Body of pancreas (tissue), 4 donors: ENCODE measurements at places on chromosomes 4 and X. TPM values are rescaled to one million over a fixed set of nuclear protein-coding genes. Genes with fewer than 3 reads are reported as not detected.

DNA sequence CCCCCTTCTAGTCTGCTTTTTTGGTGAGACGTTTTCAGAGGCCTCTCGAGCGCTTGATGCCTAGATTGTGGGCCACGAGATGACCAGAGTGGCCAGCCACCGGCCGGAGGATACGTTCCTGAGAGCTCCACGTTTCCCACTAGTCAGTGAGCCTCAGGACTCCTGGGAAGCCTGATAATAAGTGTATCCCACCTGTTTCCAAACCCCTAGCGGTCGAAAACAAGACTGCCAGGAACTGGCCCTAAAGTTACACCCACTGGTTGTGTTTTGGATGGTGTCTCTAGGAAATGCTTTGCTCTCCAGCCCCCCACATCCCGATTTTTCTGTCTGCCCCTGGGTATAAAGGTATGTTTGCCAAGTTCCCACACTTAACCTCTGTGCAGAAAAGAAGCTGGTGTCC lies 4.6 kb upstream of the RS1 start:
- no peak for DNase-seq

GRCh38 chr4:48079972-48080391 lies 54.1 kb downstream of the TXK start:
- no peak for DNase-seq

DNA sequence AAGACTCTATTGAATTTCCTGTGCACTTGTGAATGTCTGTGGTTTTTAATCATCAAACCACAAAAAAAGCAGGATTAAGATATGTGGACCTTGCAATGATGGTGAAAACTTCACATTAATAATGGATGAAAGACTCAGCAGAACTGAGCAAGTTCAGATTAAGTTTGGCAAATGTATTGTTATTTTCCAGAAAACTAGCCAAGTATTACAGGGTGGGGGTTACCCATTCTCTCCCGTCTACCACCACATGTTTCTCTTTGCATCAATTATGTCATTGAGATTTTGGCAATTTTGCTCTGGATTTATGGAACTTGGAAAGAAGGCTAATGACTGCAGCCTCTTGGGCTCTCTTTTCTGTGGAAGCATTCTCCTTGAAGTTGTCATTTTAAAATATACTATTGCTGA lies 577.1 kb downstream of the ANKRD50 start:
- no peak for DNase-seq

GRCh38 chr4:38005637-38006036 lies 45.4 kb downstream of the PTTG2 start:
- no peak for DNase-seq

- no peak for DNase-seq
Measured at GRCh38 chr4:40963897-40964478, 214.2 kb downstream of the NSUN7 start.

DNA sequence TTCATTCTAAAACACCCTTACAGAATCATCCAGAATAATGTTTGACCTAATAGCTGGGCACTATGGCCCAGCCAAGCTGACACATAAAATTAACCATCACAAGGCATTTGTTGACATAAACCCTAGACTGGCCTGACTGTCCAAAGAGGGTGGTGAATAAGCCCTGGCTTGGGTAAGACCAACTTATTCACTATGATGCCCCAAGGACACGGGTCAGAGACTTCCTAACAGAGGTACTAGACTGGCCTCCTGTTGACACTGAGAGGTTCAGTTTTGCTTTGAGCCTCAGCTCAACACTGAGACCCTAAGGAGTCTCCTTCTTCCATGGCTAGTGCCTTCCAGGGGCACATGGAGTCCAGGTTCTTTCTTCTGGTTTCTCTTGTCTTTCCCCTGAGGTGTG lies 21.3 kb downstream of the FGF2 start:
- no peak for DNase-seq

DNA sequence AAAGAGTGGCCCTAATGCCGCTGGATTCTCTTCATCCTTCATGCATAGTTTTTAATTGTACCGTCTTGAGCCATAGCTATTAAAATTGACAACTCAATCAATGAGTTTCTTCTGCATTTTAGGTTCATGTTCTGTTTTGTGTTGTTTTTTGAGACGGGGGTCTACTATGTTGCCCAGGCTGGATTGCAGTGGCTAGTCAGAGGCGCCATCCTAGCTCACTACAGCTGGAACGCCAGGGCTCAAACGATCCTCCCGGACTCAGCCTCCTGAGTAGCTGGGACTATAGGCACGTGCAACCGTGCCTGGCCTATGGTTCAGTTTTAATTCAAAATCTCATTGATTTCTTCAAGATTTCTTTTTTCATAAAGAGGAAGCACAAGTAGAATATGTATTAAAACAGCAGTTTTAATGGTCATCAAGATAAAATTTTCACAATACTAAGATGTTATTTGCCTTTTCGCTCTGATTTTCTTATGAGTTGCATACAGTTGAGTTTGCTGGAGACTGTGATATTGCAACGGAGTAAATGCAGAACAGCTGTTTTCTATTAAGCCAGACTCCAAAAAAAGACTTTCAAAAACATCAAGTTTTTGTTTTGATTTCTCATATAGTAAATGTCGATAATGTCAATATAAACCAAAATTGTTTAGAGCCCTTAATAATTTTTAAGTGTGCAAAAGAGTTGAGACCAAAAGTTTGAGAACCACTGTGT lies 1.1 kb upstream of the STX18 start:
- DNase-seq, result no peak

- DNase-seq, result no peak
Measured at GRCh38 chr4:54423066-54423465, 194.0 kb downstream of the PDGFRA start.

- DNase-seq, result no peak
Measured at GRCh38 chrX:44036336-44036735, 63.1 kb upstream of the NDP start.

DNA sequence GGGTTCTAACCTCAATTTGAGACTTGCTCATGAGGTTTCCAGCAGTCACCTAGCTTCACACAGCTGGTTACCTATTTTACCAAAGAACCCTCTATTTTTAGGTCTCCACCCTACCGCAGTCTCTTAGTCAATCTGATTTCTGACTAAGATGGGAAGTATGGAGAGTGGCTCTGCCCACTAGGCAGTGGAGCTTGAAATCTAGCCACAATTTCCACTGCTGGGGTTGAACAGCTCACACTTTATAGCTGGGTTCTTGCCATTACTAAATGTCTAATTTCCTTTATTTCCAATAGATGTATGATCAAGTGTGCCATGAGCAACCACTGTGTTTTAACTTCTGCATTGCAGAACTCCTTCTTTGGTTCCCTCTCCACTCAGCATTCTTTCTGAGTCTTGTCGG lies 43.1 kb downstream of the GASK1B start:
- DNase-seq, result no peak

- no peak for DNase-seq
Measured at GRCh38 chr4:186840222-186840701, 116.6 kb upstream of the FAT1 start.

GRCh38 chrX:29652484-29652883 lies 562.9 kb upstream of the MAGEB2 start:
- DNase-seq, result no peak

GRCh38 chr4:88481537-88481936 lies 24.6 kb downstream of the HERC5 start:
- no peak for DNase-seq

Gene AFP
- not detected for total RNA-seq

Gene ZNF182
- total RNA-seq, result 5.4 TPM

Gene MAGEC3
- total RNA-seq, result not detected

Gene RAI2
- 4.9 TPM for total RNA-seq

Gene ING2
- total RNA-seq, result 14.5 TPM
